Stimulated activated CD4-positive, alpha-beta T cell treated with anti-CD3 and anti-CD28 coated beads, Interleukin-4, amount 100 ng/mL, for 4 hours (primary cell): ENCODE measurements at places on chromosomes 13 and 19.
A peak's percentile ranks its signal among the peaks of the same experiment; 100 is the strongest.

DNA sequence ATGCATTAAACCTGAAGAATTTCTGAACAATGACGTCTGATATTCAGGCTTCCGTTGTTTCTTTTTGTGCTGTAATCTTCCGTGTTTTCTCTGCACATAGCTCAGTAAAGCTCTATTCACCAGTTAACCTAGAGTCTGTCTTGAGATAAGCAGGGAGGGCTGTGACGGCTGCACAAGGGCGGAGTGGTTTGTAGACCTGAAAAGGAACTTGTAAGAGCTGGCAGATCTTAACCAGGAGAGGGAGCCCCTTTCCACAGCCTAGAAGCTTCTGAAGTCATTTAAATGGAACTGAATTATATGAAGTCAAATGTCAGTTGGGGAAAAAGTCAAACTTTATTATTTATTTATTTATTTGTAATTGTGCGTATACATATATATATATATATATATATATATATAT, 27.5 kb downstream of the DPRX start:
- DNase-seq: no peak

DNA sequence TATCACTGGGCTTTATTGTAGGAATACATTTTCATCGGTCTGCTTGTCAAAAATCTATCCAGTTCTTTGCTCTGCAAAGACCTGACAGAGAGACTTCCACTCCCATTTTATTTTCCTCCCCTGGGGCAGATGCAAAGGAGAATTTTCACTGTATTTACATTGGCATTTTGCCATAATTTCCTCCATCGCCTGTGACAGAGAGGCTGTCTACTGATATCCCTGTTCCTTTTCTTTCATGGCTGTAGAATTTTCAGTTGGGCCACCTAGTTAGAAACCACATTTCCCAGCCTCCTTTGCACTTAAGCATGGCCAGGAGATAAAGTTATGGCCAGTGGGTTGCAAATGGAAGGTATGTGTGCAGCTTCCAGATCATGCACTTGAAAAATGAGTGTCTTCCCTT, 89.3 kb downstream of the NUFIP1 start:
- DNase-seq: no peak

- DNase-seq: peak; percentile 74
These were observed 10.4 kb upstream of the JUND start for GRCh38 chr19:18291590-18292461.

GRCh38 chr19:40594255-40594654, 6.9 kb upstream of the LTBP4 start:
- no peak for DNase-seq

DNA sequence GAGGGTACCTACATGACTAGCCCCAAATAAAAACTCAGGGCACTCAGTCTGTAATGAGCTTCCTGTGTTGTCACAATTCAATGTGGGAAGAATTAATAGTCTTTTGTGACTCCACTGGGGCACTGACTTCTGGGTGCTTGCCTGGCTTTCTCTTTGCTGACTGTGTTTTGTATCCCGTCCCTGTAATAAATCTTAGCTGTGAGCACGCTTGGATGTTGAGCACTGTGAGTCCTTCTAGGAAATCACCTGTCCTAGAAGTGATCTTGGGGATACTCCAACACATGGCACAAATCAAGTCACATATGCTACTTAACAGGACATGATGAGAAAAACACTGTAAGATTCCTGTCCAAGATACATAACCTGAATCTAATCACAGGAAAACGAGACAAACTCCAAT, 83.0 kb downstream of the USP12 start:
- no peak for DNase-seq

GRCh38 chr13:53142306-53142705, 113.7 kb downstream of the OLFM4 start:
- DNase-seq: no peak

- no peak for DNase-seq
These were observed 43.0 kb upstream of the CSNK1A1L start for GRCh38 chr13:37148501-37148900.

DNA sequence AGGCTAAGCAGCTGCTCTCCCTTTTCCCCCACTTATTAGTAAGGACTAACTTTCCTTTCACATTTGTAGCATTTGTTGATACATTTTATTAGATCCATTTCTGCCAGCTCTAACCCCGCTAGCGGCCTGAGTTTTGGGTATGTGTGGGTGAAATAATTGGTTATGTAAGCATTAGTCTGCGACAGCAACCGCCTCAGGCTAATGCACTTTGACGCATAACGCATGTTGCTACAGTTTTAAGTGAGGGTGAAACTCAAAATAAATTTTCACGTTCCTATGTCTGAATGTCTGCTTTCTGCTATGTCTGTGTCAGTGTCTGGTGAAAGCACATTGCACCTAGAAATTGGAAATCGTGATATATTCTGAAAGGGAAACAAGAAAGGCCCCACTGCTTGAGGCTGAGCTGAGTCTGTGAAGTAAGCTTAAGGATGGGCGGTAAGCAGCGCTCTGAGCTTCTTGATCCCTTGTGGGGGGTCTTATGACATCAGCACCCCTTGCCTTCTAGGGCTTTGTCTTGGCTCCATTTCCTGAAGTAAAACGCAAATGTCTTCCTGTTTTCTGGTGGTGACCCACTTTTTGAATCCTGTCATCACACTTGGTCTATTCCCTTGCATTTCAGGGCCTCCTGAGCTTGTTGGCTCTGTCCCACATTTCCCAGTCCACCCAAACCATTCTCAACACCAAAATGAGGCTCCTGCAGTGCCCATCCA, 648.3 kb upstream of the ARGLU1 start:
- no peak for DNase-seq

DNA sequence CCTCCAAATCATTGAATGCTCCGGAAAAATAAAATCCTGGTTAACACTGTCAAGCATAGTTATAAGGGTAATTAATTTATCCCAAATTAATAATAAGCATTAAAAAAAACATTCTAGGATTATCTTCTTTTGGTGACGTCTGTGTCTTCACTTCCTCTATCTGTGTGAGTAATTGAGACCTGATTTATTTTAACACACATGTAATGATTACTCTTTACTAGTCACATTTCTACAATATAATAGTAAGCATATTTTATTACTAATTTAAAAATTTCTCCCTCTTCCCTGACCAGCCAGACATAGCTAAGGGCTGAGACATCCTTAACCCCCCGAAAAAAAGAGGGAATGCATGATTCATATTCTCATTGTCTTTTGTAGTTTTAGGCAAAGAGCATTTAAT, 2.3 kb downstream of the FNDC3A start:
- DNase-seq: no peak

- no peak for DNase-seq
These were observed 118.6 kb upstream of the ZNF536 start for GRCh38 chr19:30253581-30253996.

DNA sequence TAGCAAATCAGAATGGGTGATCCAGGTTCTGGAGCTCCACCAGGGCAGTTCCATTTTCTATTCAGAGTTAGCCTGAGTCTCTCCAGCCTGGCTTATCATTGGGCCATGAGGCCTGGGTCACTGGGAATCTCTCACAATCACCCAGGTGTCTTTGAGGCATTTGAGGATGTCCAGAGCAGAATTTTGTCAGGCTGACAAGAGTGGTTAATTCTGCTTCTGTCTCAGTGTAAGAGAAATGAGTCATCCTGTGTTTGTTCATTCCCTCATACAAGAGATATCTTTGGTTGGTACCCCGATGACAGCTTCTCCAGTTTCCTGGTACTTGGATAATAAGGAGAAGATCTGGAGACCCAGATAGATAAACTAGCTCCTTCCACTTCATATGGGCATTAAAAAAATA, 10.4 kb downstream of the ZNF93 start:
- no peak for DNase-seq

- DNase-seq: no peak
These were observed 4.1 kb downstream of the CCDC70 start for GRCh38 chr13:51865838-51866237.

DNA sequence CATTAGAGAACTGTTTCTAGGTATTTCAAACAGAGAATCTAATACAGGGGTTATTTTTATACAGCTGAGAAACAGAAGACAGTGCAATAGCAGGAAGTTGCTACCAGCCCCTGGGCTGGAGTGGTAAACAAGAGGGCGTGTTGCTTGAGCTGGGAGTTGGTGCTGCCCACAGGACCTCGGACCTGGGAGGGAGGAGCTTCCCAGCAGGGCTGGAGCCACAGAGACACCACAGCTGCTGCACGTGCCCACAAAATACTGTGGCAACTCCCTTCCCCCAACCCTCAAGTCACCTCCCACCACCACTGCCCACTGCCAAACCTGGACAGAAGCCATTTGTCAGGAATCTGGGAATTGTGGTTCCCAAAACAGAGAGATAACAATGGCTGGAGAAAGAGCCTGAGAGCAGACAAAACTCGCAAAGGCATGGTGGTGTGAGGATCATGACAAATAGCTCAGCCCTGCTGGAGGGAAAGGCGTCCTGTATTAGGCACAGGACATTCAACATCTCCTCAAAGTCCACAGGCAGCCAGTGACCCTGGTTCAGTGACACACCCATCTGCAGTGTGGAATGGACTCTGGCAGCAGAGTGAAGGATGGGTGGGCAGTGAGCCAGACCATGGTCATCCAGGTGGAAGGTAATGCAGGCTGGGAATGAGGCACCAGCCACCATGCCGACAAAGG, 57.2 kb downstream of the SPATA13 start:
- no peak for DNase-seq

DNA sequence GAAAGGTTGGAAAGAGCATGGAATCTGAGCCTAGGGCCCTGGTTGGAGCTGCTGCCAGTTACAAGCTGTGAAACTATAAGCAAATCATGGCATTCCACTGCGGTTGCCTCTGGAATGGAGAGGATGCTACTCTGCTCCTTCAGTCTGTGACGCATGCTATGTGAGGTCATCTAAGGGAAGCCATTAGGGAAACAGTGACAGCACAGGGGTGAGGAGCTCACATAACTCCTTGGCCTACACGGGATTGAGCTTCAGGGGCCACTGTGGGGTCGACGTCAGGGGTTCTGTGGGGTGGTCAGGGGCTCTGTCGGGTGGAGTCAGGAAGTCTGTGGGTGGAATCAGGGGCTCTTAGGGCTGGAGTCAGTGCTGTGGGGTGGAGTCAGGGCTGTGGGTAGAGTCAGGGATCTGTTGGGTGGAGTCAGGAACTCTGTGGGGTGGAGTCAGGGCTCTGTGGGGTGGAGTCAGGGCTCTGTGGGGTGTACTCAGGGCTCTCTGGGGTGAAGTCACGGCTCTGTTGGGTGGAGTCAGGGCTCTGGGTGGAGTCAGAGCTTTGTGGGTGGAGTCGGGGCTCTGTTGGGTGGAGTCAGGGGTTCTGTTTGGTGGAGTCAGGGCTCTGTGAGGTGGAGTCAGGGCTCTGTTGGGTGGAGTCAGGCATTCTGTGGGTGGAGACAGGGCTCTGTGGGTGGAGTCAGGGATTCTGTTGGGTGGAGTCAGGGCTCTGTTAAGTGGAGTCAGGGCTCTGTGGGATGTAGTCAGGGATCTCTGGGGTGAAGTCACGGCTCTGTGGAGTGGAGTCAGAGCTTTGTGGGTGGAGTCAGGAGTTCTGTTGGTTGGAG, 35.8 kb upstream of the MEDAG start:
- peak; percentile 3 for DNase-seq

- DNase-seq: no peak
These were observed 109.2 kb downstream of the FNDC3A start for GRCh38 chr13:49084961-49085360.

GRCh38 chr13:34410678-34411077, 531.4 kb upstream of the NBEA start:
- no peak for DNase-seq

- no peak for DNase-seq
These were observed 29.6 kb upstream of the TMEM255B start for GRCh38 chr13:113729187-113730019.

DNA sequence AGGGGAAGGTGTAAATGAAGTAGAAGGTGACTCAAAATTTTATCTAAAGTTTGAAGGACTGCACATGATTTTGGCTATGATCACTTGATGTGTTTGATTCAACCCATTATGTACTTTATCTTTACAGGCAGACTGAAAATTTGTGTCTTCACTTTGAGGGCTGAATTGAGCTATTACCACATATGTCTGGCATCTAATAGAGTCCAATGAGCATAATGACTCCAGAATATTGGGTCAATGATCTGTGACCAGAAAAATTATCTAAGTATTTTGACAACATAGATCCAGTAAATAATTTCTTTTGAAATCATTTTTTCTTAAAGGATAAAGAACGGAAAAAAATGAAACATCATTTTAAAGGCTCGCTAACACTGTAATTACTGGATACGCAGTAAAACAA, 2810.0 kb downstream of the PCDH9 start:
- DNase-seq: no peak

- DNase-seq: peak; percentile 22
These were observed 76.9 kb downstream of the GADD45B start for GRCh38 chr19:2552859-2553258.

GRCh38 chr13:79502859-79503468, 22.0 kb downstream of the NDFIP2 start:
- DNase-seq: no peak

GRCh38 chr19:38250821-38251563, 5.2 kb downstream of the PPP1R14A start:
- DNase-seq: no peak

GRCh38 chr19:57171551-57172081, 4.3 kb upstream of the DUXA start:
- peak; percentile 15 for DNase-seq

DNA sequence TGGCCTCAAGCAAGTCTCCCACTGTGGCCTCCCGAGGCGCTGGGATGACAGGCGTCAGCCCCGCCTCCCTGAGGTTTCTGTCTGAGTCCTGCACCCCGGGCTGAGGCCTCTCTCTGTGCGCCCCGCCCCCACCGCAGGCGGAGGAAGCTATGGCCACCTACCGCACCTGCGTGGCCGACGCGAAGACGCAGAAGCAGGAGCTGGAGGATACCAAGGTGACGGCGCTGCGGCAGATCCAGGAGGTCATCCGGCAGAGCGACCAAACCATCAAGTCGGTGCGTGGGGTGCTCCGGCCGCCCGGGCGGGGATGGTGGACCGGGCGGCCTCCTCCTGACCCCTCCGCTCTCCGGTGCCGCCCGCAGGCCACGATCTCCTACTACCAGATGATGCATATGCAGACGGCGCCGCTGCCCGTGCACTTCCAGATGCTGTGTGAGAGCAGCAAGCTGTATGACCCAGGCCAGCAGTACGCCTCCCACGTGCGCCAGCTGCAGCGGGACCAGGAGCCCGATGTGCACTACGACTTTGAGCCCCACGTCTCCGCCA, 12.7 kb downstream of the ARHGAP45 start:
- DNase-seq: peak; percentile 49

DNA sequence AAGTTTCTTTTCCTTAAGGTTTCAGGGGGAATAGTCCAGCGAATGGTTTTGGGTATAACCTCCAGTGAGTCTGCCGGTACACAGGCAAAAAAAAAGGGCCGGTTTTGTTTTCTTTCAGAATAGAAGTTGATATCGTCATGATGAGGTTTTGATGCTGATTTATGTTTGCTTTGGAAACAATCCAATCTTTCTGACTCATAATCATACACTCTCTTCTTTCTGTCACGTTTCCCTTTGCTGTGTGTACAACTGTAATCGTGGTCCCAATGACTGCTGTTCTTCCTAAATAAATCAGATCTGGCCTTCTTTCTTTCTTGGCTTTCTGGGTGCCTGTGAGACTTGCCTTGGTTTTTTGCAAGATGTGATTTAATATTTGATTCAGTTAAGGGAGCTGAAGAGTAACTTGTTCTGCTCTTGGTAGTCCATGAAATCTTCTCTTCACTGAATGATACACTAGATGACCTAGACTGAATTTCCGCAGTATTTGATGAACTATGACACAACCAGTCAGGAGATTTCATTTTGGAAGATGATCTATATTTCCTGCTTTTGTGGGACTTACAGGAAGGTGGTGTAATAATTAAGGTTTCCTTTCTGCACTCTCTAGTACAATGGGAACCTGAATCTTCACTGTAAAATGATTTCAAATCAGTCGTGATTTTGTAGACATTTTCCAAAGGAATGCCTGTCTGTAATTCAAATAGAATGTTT, 34.9 kb upstream of the METTL21C start:
- DNase-seq: no peak
